GM23338 (cell line): ENCODE measurements at places on chromosomes 1 and 21. TPM values are rescaled to one million over a fixed set of nuclear protein-coding genes. Genes with fewer than 3 reads are reported as not detected.

The RCC1 gene
- polyA plus RNA-seq = 35.6 and 36.9 TPM in 2 replicates

The METTL13 gene
- polyA plus RNA-seq = 19.2 and 21.0 TPM in 2 replicates

The PCBP3 gene
- 6.5 and 7.1 TPM in 2 replicates for polyA plus RNA-seq

The SYT6 gene
- polyA plus RNA-seq = 25.4 and 31.2 TPM in 2 replicates

The PLA2G2C gene
- not detected in 2 replicates for polyA plus RNA-seq

The C1orf87 gene
- polyA plus RNA-seq = 0.21 TPM in 1 of 2 replicates, not detected in the other

The RAB3B gene
- 16.3 and 18.3 TPM in 2 replicates for polyA plus RNA-seq

The RBP7 gene
- polyA plus RNA-seq = 16.7 and 18.9 TPM in 2 replicates

The TBX19 gene
- polyA plus RNA-seq = 0.76 and 0.85 TPM in 2 replicates

The NCMAP gene
- polyA plus RNA-seq = 0.12 and 0.23 TPM in 2 replicates

The A3GALT2 gene
- not detected in 2 replicates for polyA plus RNA-seq

The AKNAD1 gene
- not detected in 2 replicates for polyA plus RNA-seq
